NCI-H2081 treated with DMSO at 0.1 percent for 48 hours (cell line): ENCODE measurements at places on chromosomes 13 and 19.
A peak's percentile ranks its signal among the peaks of the same experiment; 100 is the strongest.

DNA sequence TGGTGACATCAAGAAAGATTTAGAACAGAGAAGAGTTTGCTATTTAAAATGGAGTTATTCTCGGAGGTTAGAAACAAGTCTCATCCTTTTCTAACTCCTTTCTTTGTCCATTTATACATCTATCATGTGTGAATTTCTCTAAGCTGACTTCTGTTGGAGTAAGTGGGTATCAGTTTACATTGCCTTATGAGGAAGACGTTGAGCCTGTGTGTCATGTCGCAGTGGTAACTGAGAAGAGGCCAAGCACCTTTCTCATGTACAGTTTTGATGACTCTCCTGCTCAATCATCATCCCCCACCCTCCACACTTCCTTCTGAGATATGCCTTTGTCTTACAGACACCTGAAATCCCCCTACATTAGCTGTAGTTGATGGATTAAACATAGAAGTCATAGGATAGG is 624.8 kb downstream of the LIG4 start:
- no peak for DNase-seq

- no peak for DNase-seq
These were observed 1.9 kb upstream of the FXYD7 start for GRCh38 chr19:35140962-35141836.

DNA sequence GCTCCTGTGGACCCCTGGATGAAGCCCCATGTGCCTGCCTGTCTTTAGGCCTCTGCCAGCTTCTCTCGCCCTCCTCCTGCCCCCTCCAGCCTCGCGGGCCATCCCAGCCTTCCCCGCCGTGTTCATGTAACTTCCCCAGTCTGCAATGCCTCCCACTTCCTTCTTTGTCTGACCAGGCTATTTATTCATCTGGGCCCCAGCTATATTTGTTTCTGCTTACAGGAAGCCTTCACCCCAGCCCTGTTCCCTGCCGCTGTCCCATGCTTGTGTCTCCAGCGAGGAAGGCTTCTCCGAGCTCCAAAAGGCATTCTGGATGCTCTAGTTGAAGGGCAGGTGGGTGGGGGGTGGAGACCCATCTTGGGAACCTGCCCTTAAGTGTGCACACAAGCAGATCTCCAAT is 7.9 kb upstream of the C3 start:
- DNase-seq, result no peak

DNA sequence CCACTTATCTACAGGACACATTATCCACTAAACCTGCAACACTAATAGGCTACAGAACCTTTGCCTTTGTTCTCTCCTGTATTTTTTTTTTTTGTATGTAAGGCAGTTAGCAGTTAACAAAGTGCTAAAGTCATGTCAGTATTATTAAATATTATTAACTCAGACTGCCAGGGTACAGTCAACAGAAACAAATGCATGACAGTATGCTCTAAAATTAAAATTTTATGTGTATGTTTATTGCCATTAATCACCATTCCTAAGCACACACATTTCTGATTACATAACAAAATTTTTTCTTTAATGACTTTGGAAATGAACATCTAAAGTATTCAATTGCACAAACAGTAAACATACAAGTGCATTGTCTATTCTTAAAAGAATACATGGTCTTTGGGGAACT is 41.7 kb downstream of the XPO4 start:
- DNase-seq, result no peak

DNA sequence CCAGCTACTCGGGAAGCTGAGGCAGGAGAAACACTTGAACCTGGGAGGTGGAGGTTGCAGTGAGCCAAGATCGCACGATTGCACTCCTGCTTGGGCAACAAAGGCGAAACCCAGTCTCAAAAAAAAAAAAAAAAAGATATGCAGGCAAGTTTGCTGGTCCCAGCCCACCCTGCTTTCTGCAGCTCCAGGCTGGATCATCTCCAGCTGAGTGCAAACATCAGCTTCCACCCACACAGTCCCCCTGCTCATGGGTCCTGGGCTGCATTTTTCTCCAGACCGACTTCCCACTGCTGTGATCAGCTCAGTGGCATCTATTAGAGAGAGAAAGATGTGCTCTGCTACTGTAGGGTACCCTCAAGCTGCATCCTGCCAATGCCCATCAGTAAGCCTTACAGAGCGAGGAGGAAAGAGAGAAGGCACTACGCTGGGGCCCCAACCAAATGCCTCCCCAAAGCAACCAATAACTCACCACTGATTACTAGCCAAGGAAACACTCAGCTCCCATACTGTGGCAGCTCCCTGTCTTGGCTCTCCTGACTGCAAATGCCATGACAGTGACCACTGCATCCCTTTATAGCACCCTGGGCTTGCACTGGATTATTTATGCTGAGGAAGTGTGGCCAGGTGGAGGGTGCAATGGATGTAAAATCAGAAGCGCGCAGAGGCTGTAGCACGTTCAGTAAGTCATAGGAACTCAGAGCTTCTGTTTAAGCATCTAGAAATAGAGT is 170.9 kb upstream of the ZNF507 start:
- DNase-seq, result no peak

DNA sequence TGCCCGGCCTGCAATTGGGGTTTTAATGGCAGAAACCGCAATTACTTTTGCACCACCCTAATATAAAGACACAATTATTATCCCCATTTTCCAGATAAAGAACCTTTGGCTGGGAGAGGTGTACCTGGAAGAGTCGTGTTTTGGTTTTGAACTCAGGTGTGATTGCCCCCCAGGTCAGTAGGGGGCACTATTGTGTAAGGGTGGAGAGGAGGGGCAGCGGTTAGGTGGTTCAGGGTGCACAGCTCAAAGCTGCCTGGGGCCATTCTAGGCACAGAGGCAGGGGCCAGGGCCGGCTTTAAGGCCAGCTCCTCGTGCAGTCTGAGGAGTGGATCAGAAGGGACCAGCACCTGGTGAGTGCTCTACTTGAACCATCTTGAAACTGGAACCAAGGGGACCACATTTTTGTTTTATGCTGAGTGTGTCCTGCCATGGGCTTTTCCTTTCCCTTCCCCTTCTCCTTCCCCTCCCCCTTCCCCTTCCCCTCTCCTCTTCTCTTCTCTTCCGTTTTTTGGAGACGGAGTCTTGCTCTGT is 5.8 kb upstream of the FCGRT start:
- no peak for DNase-seq

GRCh38 chr19:19591133-19591825 is 27.2 kb downstream of the PBX4 start:
- DNase-seq, result peak; percentile 32

DNA sequence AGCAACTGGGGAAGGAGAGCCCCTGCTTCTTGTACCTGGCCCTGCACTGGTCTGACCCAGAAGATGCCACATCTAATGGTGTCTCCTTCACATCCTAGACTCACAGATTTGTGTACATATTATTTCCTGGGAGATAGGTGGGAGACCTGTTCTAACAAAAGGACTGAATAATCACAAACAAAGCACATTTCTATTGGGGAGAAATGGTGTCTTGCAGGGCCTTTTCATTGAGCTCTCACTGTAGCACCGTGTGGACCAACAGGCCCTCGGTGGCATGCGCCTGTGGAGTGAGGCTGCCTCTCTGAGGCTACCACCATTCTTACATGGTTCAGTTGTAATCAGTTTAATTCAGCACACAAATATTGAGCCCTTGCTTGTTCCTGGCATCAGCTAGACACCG is 989 bp upstream of the SACS start:
- no peak for DNase-seq

DNA sequence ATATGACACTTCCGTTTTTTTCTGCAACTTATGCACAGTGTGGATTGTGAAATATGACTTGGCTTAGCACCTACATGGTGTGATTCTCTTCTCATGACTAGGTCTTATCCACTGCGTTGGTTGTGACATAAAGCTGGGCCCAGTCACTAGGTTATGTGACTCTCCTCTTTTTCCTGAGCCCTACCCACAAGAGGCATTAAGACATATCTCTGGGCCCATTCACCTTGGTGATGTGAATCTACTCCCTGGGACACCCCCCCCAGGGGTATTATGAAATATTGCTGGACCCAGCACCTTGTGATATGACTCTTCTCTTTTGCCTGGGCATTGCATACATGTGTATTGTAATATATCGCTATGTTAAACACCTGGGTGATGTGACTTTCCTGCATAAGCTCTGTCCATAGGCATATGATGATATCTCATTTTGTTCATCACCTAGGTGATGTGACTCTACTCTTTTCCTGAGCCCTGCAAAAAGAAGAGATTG is 85.8 kb upstream of the ZNF43 start:
- DNase-seq, result no peak

DNA sequence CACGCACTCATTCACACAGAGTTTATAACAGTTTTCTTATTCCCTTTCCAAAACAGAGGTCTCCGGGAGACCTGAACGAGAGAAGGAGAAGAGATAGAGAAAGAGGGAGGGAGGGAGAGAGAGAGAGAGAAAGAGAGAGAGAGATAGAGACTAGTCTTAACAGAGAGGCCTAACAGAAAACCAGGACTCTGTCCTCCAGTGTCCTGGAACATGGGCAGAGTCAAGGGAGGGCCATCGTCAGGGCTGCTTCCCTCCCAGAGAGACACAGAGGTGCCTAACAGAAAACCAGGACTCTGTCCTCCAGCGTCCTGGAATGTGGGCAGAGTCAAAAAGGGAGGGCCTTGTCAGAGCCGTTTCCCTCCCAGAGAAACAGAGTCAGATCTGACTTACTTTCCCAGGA is 78.7 kb downstream of the WTIP start:
- no peak for DNase-seq
